ENCODE measurements at places on chromosomes 2 and 18.

- DNase-seq = no peak
Observed at GRCh38 chr2:237535385-237536082, 30.8 kb upstream of the PRLH start.

- DNase-seq = no peak
Observed at GRCh38 chr2:117411983-117412382, 402.5 kb upstream of the DDX18 start.

GRCh38 chr2:138086576-138086975 lies 122.3 kb downstream of the HNMT start:
- no peak for DNase-seq

- peak; percentile 86 for DNase-seq
Observed at GRCh38 chr18:35355140-35355618, 11.0 kb upstream of the ZNF24 start.

DNA sequence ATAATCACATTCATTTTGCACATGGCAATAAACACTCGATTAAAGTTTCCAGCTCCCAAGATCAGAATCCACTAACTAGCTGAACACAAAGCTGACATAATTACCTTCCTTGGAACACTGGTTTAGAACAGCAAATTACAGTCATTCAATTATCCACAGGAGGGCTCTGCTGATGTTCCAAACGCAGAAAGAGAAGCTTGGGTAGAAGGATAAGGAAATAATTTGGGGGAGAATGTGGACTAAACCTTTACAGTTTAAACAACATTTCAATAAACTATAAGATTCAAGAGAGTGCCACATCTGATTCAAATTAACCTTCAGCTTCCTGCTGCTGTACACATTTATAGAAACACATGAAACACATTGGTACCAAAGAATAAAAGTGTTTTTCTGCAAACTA lies 67.8 kb upstream of the ARL4C start:
- DNase-seq = no peak

DNA sequence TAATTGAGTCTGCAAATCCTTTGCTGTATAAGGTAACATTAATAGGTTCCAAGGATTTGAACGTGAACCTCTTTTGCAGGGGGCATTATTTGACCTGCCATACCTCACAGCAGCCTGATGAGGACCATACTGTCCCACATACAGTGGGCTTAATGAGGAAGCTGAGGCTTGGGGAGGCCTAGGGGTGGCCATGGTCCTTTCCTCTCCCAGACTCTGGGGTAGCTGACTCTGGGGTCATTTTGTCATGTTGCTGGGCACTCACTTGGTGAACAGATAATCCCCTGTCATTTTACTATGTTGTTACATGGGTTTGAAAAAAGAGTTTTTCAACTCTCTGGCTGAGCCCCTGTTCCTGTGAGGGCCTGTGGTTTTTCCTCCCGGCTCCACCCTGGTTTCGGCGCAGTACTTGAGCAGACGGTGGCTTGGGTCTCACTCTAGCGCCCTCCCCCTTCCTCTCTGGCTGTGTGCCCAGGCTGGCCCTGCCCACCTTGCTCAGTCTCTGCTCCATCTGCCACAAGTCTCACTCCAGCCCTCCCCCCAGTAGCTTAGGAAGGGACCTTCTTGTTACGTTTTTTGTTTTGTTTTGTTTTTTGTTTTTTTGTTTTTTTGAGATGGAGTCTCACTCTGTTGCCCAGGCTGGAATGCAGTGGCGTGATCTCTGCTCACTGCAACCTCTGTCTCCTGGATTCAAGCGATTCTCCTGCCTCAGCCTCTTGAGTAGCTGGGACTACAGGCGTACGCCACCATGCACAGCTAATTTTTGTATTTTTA lies 21.0 kb downstream of the INPP4A start:
- no peak for DNase-seq

- DNase-seq = no peak
Observed at GRCh38 chr2:108923736-108924579, 65.1 kb downstream of the EDAR start.

DNA sequence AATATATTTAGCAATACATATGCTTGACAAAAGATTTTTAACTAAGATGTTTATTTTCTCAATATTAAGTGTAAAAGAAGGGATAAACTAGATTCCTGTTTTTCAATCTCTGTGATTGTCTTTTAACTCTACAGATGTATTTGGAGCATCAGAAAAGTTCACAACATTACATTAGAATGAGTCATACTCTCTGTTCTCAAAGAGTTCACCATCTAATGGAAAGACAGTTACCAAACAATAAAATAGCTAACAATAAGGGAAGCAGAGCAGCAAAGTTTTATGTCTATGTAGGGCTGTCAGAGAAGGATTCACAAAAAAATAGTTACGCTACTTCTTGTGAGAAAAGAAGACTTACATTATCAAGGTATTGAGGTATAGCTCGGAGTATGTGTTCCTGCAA lies 109.2 kb upstream of the MAP2 start:
- no peak for DNase-seq

GRCh38 chr2:2846332-2847208 lies 515.5 kb upstream of the MYT1L start:
- DNase-seq = no peak

DNA sequence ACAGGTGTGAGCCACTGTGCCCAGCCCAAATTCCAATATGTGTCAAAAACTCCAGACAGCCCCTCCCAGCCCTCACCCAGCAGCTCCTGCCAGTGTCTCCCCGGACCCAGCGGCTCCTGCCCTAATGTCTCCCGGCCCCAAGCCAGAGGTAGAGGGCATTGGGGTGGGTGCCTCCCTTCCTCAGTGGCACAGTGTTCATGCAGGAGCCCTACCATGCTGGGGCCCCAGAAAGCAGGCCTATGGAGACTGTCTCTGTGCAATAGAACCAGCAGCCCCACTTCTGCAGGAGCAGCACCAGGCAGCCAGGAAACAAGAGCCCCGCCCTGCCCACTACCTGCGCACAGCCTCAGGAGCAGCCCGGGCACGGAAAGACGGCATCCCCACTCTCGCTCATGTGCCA lies 70.4 kb downstream of the EIPR1 start:
- no peak for DNase-seq

DNA sequence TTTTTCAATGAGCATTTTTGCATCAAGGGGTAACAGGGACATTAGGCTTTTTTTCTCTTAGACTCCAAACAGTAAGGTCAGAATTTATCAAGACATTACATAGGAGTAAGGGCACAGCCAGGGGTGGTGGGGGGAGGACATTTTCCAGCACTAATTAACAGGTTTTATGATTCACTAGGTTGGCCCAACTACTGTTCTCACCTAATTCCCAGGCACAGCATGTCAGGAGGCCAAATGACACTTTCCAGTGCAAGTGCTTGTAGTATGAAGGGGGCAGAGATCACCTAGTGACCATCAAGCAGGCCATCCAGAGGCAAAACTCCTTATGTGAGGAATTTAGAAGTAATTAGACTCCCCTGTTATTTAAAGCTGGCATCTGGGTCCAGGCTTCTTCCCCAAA lies 3.9 kb upstream of the MBD2 start:
- no peak for DNase-seq

GRCh38 chr2:186328838-186329237 lies 157.2 kb upstream of the ZC3H15 start:
- no peak for DNase-seq

DNA sequence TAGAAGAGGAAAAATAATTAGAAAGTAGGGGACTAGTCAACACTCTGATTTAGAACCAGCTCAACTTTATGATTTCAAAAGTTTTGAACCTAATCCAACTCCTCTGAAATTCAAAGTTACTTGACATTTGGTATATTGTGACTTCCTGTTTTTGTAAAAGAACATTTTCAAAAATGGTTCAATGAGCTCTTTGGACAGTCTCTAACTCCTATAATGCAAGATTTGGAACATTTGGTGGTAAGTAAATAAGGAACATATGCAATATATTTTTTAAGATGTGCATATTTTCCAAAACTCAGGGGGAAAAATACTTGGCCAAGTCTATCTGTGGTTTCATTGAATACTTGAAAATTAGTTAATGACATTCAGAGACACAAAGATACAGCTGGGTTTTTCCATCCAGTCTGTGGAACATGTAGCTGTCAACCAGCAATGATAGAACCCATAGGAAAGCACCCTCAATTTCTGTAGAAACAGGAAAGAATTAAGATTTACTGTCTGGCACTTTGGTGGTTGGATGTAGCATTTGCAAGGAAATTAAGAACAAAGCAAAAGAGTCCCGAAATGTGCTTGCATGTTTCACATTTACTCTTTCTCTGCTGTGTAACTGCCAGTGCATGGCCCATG lies 17.0 kb upstream of the ANKRD44 start:
- no peak for DNase-seq

DNA sequence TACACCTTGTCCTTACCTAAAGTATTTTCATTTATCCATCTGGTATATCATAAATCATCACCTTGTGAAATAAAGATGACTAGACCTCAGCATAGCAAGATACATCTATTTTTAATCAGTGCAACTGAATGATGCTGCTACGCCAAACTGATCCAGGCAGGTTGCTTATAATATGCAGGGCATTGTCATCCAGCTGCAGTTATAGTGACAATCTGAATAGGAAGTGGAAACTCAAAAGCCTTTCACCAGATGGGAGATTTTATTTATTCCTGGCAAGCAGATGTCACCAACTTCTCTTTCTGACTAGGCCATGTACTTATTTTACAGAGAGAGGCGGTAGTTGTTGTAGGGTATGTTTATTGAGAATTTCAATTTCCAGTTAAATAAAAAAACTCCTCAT lies 747.3 kb downstream of the ADCYAP1 start:
- DNase-seq = no peak

DNA sequence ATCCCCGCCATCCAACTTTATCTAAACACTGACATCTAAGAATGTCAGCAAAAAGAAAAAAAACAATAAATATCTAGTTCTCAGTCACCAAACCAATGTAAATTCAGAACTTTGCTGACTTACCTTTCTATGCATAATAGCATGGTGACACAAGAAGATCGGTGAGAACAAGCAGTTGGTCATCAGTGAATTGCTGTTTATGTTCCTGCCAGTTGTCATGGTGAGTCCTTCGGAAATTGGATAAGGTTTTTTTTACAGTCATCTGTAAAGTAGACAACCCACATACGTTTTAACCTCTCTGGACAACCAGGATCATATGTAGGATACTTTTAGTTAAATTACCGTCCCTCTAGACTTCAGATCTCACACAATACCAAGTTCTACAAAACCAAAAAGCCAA lies 6.2 kb upstream of the GPR75 start:
- DNase-seq = no peak

DNA sequence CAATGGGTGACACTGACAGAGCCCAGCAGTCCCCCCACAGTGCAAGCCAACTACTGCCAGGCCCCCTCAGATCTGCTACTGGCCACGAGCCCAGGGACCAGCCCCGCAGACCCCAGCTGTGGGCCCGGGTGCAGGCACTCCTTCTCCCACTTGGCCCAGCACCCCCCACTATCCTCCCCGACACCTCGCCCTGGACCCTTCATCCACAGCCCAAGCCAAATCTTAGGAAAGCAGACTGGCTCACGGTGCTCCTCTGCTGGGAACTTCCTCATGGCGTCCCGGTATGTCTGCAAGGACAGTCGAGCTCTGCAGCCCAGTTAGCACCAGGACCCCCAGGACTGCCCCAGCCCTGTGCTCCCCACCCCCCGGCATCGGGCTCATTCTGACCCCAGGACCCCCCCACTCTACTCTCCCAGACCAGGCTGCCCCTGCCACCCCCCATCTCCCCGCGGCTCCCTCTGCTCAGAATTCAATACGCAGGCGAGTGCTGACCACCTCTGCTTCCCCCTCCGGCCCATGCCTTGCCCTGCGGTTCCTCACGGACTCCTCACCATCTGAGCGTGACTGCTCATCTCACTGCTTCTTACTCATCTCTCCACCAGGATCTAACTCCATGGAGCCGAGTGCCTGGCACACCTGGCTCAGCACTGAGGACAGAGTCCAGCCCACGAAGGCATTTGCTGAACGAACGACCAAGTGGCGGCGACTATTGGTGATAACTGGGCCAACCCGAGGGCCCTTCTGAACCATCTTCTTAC lies 85.7 kb downstream of the PXDN start:
- DNase-seq = no peak

- DNase-seq = no peak
Observed at GRCh38 chr2:29059624-29060023, 14.7 kb downstream of the PCARE start.

GRCh38 chr2:113910110-113910717 lies 20.3 kb downstream of the ACTR3 start:
- no peak for DNase-seq

DNA sequence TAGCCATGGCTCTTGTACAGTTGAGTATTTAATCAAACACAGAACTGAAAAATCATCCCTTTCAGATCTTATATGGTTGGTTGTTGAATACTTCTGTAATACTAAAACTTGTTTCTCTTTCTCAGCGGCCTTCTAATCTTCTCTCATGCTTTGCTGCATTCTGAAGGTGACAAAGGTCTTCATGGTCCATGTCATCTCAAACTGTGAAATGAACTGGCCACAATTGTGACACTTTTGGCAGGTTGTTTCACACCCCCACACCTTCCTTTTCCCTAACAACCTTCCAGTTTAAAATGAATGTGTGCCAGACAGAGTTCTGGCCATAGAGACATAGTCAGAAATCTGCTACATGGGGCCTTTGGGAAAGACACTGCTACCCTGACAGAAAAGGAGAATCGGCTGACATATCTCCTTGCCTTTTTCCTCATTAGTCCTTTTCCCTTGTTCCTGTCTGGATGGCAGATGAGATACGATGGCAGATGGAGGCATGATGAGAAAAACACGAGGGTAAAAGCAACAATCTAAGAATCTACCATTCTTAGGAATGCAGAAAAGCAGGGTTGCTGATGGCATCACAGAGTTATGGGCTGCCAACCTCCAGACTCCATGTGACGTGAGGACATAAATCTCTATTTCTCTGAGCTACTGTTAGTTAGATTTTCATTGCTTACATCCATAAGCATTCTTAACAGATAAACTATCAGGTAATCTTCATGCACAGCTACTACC lies 106.5 kb downstream of the PIGN start:
- no peak for DNase-seq

DNA sequence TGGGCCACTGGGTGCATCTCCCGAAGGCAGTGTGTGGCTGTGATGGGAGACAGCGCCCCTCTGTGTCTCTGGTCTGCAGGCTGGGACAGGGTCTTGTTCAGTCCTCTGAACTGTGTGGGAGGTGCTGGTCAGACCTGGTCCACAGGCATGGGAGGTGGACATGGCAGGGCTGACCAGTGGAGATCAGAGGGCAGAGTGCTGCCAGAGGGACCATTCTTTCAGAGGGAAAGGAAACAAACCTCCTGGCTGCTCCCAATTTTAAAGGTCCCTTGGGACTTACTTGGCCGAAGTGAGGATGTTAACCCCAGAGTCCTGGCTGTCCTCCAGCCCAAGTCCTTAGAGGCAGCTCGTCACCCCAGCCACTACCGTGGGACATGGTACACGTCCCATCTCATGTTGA lies 4.0 kb downstream of the CAPN13 start:
- no peak for DNase-seq
